ENCODE measurements at places on chromosomes 1 and 21.

DNA sequence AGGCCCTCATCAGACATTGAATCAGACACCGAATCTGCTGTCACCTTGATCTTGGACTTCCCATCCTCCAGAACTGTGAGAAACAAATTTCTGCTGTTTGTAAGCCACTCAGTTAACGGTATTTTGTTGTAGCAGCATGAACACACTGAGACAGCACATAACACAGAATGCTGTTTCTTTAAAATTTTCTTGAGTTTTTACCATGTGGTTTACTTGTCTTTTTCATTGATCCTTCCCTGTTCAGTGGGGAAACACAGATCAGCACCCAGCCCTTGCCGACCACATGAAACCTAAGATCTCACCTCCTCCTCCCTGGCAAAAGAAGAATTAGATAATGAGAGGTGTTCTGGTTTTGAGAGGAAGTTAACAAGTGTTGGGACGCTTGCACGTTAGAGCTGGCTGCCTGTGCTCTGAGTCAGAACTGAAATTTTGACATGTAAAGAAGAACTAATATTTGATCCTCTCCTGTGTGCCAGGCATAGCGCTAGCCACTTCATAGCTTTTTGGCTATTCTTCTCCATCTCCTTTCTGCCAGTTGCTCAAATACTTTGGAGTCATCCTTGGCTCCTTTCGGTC lies 179.6 kb downstream of the DHRS3 start:
- DNase-seq, result no peak

DNA sequence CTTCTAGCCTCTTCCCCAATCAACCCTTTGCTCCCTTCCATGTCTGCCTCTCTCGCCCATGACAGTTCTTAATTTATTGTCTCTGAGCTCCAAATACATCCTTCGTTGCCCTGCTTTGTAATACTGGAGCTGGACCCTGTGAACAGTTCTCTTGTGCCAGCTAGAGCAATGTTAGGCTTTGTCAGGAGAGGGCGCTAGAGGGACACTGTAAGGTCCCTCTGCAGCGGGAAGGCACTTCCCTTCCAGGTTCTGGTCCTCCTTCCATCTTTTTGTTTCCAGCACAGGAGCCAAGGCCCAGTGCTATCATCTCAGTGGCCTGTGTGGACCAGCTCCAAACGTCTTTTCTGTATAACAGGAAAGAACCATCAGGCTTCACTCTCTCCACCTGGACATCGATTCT lies 95.9 kb downstream of the PTPRU start:
- DNase-seq, result no peak

GRCh38 chr21:38436341-38436740 lies 61.9 kb downstream of the ERG start:
- no peak for DNase-seq

GRCh38 chr1:7046891-7047290 lies 261.6 kb downstream of the CAMTA1 start:
- DNase-seq, result no peak

- no peak for DNase-seq
These were observed 106.2 kb upstream of the VAMP3 start for GRCh38 chr1:7664893-7665250.

GRCh38 chr21:36450511-36450910 lies 29.4 kb downstream of the CLDN14 start:
- DNase-seq, result no peak

DNA sequence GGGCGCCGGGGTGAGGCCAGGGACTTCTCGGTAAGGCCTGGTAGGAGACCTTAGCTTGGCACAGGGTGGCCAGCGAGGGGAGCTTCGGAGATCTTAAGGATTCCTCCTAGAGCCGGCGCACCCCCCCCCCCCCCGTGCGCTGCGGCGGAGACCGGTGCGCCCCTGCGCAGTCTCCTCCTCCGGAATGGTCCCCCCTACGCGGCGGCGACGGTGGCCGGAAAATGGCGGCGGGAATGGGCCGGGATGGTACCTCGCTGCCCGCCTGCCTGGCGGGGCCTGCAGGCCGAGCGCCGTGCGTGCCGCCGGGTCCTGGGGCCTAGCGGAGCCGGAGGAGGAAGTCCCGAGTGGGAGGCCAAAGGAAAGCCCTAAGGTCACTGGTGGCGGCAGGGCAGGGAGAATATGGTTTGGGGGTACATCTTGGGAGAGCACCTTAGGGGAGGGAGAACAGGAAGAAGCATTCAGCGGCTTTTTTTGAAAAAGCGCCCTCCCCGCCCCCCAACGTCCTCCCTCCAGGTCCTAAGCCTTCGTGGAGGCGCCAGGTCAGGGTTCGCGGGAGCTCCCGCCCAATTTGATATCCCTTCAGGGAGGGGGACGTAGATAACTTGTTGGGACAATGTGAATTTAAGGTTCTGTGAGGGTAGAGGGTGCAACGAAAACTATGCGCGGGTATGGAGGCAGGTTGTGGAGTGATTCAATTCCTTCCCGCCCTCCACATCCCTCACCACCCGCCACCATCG lies 429 bp downstream of the SRRM1 start:
- no peak for DNase-seq

DNA sequence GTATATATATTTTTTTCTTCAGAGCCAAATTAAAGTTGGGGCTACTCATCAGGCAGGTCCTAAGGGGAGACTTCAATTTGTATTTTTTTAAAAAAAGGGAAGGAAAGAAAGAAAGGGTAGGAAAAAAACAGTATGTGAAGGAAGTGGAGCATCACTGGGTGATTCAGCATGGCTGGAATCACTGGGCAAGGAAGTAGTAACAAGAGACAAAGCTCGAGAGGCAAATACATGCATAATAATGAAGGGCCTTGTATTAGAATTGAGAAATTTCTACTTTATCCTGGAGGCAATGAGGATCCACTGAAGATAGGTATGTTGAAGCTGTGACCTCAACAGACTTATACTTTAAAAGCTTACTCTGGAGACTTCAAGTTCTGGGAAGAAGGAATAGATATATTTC lies 184.4 kb downstream of the COQ8A start:
- no peak for DNase-seq

DNA sequence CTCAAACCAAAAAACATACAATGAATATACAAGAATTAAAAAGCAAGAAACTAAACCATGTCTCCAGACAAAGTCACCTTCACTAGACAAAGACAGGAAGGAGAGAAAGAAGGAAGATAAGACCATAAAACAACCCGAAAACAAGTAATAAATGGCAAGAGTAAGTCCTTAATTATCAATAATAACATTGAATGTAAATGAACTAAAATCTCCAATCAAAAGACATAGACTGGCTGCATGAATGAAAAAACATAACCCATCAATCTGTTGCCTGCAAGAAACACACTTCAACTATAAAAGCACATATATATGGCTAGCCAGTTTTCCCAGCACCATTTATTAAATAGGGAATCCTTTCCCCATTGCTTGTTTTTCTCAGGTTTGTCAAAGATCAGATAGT lies 100.8 kb upstream of the SAMSN1 start:
- DNase-seq, result no peak

DNA sequence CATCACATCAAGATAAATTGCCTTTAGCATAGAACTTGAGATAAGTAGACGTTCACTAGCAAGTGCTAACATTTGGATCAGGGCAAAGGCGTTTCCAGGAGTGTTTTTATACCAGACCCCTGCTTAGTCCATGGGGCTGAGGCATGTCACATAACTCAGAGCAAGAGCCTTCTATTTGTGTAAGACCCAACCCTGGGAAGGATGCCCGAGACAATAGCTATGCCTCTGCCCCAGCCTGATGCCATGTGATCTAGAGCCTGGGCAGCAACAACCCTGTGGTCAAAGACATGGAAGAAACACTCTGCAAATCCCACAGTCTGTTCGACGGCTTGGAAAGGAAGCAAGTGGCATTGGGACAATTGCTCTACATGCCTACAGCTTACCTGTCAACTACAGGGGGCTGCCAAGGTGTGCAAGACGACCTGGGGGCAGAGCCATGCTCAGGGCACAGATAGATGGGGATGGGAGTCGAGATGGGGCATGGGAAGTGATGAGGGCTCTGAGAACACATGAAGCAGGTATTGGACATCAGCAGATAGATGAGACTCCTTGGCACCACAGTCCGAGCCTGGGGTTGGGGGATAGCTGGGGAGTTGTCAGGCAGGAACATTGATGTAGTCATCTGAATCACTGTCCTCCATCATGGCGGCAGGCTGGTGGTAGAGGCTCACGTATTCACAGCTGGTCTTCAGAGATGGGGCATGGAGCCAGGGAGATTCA lies 7.3 kb downstream of the IL24 start:
- no peak for DNase-seq

DNA sequence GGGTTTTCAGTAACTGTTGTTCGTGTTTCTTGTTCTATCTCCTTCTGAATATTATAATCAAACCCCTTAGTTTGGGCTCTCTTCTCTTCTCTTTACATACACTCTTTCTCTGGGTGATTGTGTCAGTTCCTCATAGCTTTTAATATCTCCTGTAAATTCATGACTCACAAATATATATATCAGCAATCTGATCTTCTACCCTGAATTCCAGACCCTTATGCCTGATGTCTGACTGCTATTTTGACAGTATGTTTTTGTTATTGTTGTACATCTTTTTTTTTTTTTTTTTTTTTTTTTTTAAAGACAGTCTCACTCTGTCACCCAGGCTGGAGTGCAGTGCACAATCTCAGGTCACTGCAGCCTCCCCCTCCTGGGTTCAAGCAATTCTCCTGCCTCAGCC lies 70.8 kb upstream of the MPC2 start:
- DNase-seq, result no peak

- DNase-seq, result no peak
These were observed 634.0 kb downstream of the SMYD3 start for GRCh38 chr1:245873068-245873467.

- DNase-seq, result no peak
These were observed 16.1 kb downstream of the TMEM201 start for GRCh38 chr1:9604836-9605235.

DNA sequence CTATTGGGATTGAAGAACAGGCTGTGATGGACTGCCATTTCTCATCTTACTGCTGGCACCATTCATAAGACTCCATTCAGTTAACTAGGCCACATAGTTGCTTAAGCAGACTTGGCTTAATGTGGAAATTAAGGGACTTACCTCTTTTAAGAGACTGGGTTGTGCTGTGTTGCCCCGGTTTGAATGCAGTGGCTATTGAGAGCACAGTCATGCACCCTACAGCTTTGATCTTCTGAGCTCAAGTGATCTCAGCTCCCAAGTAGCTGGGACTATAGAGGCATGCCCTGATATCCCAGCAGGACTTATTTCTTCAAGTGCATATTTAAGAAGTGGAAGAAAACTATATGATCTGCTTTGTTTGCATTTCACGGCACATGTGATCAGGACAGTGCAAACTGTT lies 181.1 kb downstream of the RASAL2 start:
- no peak for DNase-seq

GRCh38 chr1:230249695-230250480 lies 176.2 kb downstream of the PGBD5 start:
- no peak for DNase-seq

GRCh38 chr1:246949956-246950355 lies 18.2 kb upstream of the AHCTF1 start:
- no peak for DNase-seq

DNA sequence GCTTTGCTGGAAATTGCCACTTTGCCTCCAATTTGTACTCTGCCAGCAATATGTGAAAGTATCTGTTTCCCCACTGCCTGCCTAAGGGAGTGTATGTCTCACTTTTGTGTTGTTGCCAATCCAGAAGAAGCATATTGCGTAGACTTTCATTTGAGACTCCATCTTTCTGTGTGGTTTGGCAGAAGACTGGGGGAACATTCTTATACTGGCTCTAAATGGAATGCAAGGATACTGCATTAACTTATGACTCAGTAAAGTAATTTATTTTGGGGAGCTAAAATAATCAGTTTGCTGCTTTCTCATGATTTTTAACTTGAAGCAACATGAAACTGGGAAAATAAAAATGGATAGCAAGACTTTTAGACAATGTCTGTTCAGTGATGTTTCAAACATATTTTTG lies 107.7 kb upstream of the TMPRSS2 start:
- DNase-seq, result no peak

DNA sequence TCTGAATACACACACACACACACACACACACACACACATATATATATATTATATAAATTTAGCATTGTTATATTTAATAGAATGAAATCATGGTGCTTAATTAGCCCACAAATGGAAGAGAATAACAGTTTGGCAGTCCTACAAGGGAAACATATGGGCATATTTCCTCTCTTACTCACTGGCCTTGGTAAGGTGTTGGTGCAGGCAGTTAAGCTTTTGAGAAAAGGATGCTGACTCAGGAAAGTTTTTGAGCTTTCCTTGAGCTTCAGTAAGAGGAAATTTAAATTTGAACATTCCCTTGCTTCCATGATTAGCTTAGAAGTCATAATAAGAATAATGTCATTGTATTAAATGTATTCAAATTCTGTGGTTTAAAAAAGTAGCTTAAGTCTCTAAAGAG lies 37.0 kb upstream of the B3GALT5 start:
- no peak for DNase-seq

GRCh38 chr1:76354236-76354635 lies 279.7 kb downstream of the ST6GALNAC3 start:
- DNase-seq, result no peak

GRCh38 chr1:25661043-25661815 lies 44.6 kb downstream of the MAN1C1 start:
- DNase-seq, result no peak

DNA sequence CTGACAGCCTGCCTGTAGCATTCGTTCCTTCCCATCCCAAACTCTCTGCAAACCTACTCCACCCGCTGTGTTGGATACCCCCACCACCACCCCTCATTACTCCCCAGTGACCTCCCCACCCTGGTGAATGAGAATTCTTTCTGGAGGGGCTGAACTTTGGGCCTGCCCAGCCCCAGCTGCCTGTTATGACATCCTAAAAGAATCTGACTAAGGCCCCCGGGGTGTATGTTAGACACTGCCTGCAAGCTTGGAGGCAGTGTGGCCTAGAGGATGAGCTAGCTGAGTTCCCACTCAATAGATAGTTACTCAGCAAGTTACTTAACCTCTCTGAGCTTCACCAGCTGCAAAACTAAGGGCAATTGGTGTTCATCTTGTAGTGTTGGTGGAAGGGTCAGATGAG lies 110.2 kb upstream of the FGGY start:
- DNase-seq, result no peak

- no peak for DNase-seq
These were observed 9.1 kb downstream of the ADGRL2 start for GRCh38 chr1:81809808-81810207.
